ENCODE measurements at places on chromosomes 1 and 21.

- DNase-seq: peak; percentile 83
These were observed 88.6 kb downstream of the NUF2 start for GRCh38 chr1:163410073-163410999.

- no peak for DNase-seq
These were observed 106.7 kb downstream of the MIS18A start for GRCh38 chr21:32172106-32172505.

DNA sequence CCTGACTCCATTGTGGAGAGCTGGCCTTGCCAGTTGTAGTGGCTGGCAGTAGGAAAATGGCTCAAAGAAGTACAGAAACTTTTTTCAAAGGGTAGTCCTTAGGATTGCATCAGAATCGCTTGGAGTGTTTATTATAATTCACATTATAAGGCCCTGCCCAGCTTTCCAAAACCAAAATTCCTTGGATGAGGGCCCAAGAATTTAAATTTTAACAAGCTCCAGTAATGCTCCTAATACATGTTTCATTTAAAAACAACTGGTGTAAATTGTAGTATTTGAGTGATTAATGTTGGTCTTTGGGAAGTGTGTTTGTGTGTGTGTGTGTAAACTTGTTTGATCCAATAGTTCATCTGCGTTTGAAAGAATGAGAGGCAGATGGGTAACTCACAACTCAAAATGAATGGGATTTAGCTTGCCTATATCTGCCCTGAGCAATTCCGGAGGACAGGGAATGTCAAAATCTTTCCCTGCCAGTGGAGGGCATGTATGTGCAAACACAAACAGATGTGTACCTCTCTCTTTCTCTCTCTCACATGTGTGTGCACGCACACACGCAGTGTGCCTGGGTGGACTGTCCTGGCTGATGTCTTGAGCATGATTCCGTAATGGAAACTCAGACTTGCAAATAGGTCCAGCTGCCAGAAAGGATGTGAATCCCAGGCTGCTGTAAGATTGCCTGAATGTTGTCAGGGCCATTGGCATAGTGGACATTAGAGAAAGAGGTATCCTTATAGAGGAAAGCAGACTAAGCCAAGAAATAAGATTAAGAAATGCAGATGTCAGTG, 293.1 kb downstream of the LMX1A start:
- DNase-seq: no peak

DNA sequence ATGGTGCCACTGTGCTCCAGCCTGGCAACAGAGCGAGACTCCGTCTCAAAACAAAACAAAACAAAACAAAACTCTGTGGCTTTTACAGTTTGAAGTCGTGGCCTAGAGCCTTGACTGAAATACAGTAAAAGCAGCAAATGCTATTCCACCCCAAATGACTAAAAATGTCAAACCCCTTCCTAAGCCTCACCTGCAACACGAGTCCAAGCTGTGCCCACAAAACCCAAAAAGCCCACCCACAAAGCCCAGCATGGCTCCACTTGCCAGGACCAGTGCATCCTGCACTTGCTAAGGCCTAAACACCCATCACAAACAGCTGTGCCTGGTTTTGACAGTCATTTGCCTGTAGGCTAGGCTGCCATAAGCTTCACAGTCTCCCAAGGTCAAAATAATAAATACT, 21.3 kb downstream of the VAV3 start:
- DNase-seq: no peak

DNA sequence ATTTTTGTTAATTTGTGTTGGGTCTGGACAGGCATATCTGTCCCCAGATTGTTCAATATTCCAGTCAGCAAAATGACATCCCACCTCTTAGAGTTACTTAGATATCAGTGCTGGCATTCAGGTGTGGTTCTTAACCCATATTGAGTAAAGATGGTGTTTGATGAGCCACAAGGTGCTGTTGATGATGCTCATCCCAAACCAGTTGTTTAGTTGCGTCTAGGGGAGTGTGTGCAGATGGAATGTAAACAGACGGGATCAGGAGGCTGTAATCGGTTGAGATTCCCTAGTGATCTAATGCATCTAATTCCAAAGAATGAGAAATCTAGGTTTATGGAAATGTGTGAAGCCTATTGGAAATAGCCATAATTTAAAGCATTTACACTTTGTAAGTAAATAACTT, 1.1 kb downstream of the HOOK1 start:
- peak; percentile 32 for DNase-seq

DNA sequence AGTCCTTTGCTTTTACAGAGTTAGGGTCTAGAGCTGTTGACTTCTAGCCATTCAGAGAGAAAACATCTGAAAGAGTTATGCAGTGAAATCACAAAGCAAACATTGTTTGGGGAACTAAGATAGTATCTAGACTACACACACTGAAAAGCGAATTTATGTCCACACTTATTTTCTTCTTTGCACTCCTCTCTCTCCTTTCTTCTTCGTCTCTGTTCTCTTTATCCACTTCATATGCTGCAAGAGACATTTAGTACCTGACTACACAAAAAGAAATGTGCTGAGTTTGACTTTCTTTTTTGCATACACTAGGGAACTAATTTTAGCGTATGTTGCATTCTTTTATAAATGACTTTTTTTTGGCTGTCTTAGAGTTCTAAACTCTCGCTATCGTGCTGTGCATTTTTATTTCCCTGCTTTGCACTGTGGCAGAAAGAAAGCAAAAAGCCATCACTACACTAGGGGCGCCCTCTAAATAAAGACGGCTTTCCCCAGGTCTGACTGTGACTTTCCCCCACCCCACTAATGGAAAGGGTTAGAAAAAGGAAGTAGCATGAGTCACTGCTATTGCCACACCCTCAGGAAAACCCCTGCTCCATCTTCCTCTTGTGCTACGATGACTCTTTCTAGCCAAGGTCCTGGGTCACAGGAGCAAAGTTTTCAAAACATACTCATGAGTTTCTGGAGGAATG, 65.7 kb downstream of the MAP3K7CL start:
- DNase-seq: no peak

- no peak for DNase-seq
These were observed 22.4 kb downstream of the DDX20 start for GRCh38 chr1:111778066-111778465.

DNA sequence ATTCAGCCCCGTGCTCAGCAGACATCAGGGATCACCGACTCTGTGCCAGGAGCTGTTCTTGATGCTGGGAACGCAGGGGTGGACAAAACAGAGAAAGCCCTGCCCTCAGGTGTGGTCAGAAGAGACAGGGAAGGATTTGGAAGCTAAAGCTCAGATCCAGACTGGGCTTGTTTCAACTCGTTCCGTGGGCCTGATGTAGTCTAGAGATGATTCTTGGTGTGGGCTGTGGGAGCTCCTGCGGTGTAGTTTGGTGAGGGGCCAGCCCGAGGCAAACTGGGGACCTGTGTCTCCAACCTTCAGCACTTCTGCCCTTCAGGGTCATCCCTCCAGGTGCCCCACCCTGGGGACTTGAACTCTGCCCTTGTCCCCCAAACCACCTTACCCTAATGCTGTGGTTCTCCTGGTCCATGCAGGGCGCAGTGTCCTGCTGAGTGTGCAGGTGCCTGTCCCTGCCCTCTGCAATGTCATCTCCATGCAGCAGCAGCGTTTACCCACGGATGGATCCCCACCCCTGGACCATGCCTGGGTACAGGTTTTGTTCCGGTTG, 17.3 kb upstream of the ABCG1 start:
- DNase-seq: no peak

Data from NCI-H345 (cell line).